ENCODE measurements at places on chromosomes 4 and X.

GRCh38 chr4:129223945-129224344, 128.0 kb downstream of the C4orf33 start:
- DNase-seq, result no peak

DNA sequence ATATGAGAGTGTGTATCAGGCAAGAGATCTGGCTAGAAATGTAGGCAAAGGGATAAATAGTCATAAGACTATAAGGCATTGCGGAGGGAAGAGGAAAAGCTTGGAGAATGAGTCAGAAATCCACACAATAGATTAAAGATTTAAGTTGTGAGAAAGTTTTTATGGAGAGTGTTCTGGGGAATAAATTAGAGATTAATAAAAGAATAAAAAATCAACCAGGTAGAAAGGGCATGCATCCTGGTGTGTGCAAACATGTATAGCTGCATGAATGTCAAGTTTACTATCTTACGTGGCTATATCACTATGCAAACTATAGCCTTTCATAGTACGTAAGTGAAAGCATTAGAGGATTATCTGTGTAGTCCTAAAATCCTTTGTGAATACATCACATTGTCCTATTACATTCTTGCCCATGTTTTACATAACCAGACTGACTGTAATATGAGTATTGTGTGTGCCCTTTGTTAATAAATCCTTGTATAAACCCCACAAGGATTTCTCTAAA, 36.9 kb downstream of the SNCA start:
- DNase-seq, result no peak

GRCh38 chr4:140185412-140186081, 31.6 kb upstream of the MAML3 start:
- DNase-seq, result no peak

GRCh38 chr4:5626913-5627312, 81.4 kb downstream of the EVC2 start:
- no peak for DNase-seq

GRCh38 chr4:115054836-115055235, 58.6 kb downstream of the NDST4 start:
- DNase-seq, result no peak

- DNase-seq, result no peak
These were observed 488 bp downstream of the TBC1D25 start for GRCh38 chrX:48540028-48540375.

Data from activated naive CD4-positive, alpha-beta T cell treated with anti-CD3 and anti-CD28 coated beads, Interleukin-2, amount 50 U/mL, for 72 hours (primary cell).